ENCODE measurements at places on chromosomes 5 and 9. TPM values are rescaled to one million over a fixed set of nuclear protein-coding genes. Genes with fewer than 3 reads are reported as not detected.

The SPATA31D4 gene
- total RNA-seq: not detected

The COL23A1 gene
- total RNA-seq: not detected

The TRPM6 gene
- total RNA-seq: not detected

The PHF24 gene
- total RNA-seq: not detected

The PKD2L2 gene
- total RNA-seq: not detected

The TEX48 gene
- not detected for total RNA-seq

The RAB3C gene
- not detected for total RNA-seq

The LCN15 gene
- not detected for total RNA-seq

The ZNF462 gene
- 6.5 TPM for total RNA-seq

The PPIC gene
- 133 TPM for total RNA-seq

The CCDC192 gene
- not detected for total RNA-seq

The PRDM9 gene
- not detected for total RNA-seq

The LMX1B gene
- not detected for total RNA-seq

The MLANA gene
- total RNA-seq: not detected

The MYMK gene
- total RNA-seq: not detected

The ACOT12 gene
- total RNA-seq: not detected

The RLN2 gene
- not detected for total RNA-seq

The GABRA1 gene
- not detected for total RNA-seq

The CSNK1A1 gene
- total RNA-seq: 438 TPM

The MRRF gene
- 26.6 TPM for total RNA-seq

The CXCL14 gene
- not detected for total RNA-seq

The FAM153A gene
- total RNA-seq: not detected

The UNC13B gene
- 1.9 TPM for total RNA-seq

The FBLL1 gene
- 4.6 TPM for total RNA-seq

The IL17B gene
- 1.00 TPM for total RNA-seq

The FOXE1 gene
- 4.7 TPM for total RNA-seq

The PCA3 gene
- total RNA-seq: not detected

The GNE gene
- total RNA-seq: 12.2 TPM

The DIPK1B gene
- not detected for total RNA-seq

The ZNF618 gene
- 1.1 TPM for total RNA-seq

The RASGEF1C gene
- not detected for total RNA-seq

The SLC2A6 gene
- total RNA-seq: 22.6 TPM

The PDE6A gene
- total RNA-seq: not detected

The ITK gene
- not detected for total RNA-seq

The HMGCS1 gene
- total RNA-seq: 20.2 TPM

The SLC6A19 gene
- not detected for total RNA-seq

The ANKHD1 gene
- total RNA-seq: 82.0 TPM

The ARHGEF28 gene
- total RNA-seq: 13.6 TPM

The S1PR3 gene
- 12.5 TPM for total RNA-seq

The GPX3 gene
- 12.2 TPM for total RNA-seq

The IFNB1 gene
- total RNA-seq: not detected

The NPR3 gene
- 9.9 TPM for total RNA-seq

The ABO gene
- total RNA-seq: not detected

The LCN1 gene
- total RNA-seq: not detected

The HAUS6 gene
- total RNA-seq: 14.0 TPM

The ENHO gene
- not detected for total RNA-seq

The SGTB gene
- 14.3 TPM for total RNA-seq

The FOXD4L6 gene
- total RNA-seq: not detected
